ENCODE measurements at places on chromosomes 6 and 20.
A peak's percentile ranks its signal among the peaks of the same experiment; 100 is the strongest.

DNA sequence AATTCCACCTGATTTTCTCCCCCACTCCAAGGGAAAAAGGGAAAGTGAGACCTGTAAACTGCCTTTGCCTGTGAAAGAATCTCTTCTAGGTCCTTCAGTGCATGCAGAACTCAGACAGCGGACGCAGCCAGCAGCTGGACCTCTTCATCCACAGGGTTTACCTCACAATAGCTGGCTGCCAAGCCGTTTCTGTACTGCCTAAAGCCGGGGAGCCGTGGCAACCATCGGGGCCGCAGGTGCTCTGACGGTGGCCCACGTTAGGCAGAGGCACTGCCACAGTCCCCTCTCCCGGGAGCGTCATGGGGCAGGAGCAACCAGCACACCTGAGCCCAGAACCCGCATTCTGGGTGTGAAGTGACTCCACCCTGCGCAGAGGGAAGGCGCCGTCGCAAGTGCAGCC lies 206.1 kb downstream of the TTLL2 start:
- no peak for DNase-seq

DNA sequence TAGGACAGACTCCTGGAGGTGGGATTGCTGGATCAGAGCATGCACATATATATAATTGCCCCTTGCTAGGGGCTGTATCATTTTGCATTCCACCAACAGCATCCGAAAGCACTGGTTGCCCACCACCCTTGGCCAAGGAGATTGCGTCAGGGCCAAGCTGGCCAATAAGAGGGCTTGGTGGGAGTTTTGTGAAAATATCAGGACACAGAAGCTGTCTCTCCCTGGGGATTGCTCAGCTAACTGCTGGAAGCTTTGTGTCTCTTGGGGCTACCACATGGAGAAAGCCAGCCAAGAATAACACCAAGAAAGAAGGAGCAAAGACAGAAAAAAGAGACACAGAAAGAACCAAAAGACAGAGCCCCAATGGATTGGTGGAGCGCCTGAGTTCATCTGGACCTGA lies 90.6 kb upstream of the RALGAPA2 start:
- DNase-seq, result no peak

GRCh38 chr6:75893058-75893775 lies 144.2 kb downstream of the MYO6 start:
- DNase-seq, result peak; percentile 57

DNA sequence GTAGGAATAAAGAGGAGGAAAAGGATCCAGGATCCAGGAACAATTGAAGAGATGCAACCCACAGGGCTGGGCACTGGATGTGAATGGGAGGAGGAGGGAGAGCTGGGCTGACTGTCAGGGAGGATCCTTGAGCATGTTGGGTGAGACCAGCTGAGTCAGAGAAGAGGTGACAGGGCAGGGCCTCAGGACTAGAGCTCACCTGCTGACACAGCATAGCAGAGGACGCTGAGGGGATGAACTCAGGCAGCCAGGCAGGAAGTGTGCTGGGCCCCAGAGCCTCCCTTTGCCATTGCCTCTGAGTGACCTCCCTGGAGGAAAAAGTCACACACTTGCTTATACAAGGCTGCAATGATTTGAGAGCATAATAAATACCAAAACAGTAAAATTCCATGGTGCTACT lies 72.3 kb downstream of the ZNF133 start:
- DNase-seq, result no peak

GRCh38 chr20:43838703-43839060 lies 76.0 kb upstream of the TOX2 start:
- DNase-seq, result no peak
